NCI-H2029 treated with DMSO at 0.1 percent for 48 hours (cell line): ENCODE measurements at places on chromosomes 13 and 19.
A peak's percentile ranks its signal among the peaks of the same experiment; 100 is the strongest.

GRCh38 chr13:33453936-33454335 is 168.4 kb upstream of the STARD13 start:
- no peak for DNase-seq

- no peak for DNase-seq
These were observed 12.4 kb downstream of the MYH14 start for GRCh38 chr19:50215820-50216219.

DNA sequence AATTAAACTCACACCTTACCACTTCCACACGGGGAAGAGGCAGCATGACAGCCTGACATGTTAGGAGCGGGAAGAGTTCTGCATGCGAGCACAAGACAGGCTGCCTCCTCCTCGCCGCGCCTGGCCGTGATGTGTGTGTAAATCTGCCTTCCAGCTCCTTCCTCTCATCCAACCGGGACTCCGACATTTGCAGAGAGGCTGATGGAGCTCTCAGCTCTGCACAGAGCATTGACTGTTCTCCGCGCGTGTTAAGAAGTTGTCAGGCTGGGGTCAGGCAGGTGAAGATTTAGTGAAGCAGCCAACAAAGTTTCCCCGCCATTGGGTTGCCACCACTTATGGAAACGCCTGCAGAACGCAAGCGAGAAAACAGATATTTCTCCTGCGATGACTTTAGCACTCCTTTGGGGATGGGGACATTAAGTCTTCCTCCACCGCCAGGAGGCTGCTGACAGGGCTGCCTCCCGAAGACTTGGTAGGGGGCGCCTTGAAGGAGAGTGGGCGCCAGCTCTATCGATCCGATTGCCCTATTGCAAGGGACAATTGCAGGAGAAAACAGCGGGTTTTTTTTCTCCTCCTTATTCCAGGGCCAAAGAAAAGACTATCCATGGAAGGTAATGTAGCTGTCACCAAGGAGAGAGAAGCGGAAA is 213.9 kb upstream of the TSHZ3 start:
- DNase-seq: no peak

DNA sequence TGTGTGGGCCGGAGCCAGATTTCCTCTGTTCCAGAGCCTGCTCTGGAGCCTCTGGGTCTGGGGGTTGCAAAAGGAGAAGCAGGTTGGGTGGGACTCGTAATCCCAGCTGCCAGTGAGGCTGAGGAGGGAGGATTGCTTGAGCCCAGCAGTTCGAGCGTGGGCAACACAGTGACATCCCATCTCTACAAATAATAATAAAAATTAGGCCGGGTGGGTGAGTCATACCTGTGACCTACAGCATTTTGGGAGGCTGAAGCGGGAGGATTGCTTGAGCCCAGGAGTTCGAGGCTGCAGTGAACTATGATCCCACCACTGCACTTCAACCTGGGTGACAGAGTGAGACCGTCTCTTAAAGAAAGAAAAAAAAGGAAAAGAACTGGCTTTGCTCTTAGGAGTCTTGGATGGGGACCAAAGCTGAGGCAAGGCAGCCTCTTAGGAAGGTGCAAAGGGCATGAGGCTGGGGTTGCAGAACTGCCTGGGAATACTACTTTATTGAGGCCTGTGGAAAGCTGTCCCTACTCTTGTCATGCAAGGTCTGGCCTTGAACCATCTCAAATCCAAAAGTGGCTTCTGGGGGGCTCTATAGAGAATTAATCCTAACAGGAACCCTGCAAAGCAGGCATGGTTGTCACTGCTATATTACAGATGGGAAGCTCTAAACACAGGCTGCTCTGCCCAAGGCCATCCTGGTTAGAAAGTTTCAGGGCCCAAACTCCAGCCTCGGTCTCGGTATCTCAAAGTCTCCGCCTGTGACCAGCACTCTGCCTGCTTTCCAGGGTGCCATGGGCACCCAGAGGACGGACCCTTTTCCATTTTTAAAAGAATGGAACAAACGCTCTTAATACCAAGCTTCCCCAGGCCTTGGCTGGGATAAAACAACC is 880 bp upstream of the C19orf12 start:
- peak; percentile 16 for DNase-seq

- DNase-seq: no peak
These were observed 10.4 kb downstream of the S1PR2 start for GRCh38 chr19:10220695-10221094.

GRCh38 chr19:50414864-50415660 is 3.7 kb upstream of the SPIB start:
- no peak for DNase-seq

DNA sequence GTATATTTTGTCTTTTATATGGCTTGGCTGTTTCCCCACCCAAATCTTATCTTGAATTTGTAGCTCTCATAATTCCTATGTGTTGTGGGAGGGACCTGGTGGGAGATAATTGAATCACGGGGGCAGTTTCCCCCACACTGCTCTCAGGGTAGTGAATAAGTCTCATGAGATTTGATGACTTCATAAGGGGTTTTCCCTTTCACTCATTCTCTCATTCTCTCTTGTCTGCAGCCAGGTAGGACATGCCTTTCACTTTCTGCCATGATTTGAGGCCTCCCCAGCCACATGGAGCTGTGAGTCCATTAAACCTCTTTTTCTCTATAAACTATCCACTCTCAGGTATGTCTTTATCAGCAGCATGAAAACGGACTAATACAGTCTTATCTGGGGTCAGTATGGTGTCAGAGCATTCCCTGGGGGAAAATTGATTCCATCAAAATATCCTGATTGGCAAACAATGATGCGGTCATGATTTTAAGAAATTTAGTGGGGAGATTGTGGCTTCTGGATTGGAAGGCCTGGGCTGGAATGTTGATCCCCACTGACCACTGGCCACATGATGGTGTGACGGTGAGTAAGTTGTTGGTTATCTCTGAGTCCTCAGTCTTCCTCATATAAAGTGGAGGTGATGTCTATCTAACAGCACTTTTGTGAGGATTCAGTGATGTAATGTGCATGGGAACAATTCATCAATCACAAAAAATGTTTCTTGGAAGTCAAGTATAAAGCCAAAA is 27.5 kb upstream of the ANKRD10 start:
- DNase-seq: no peak

GRCh38 chr13:73943137-73943964 is 190.9 kb downstream of the KLF12 start:
- no peak for DNase-seq

- no peak for DNase-seq
These were observed 11.8 kb upstream of the RCBTB1 start for GRCh38 chr13:49597043-49597641.

DNA sequence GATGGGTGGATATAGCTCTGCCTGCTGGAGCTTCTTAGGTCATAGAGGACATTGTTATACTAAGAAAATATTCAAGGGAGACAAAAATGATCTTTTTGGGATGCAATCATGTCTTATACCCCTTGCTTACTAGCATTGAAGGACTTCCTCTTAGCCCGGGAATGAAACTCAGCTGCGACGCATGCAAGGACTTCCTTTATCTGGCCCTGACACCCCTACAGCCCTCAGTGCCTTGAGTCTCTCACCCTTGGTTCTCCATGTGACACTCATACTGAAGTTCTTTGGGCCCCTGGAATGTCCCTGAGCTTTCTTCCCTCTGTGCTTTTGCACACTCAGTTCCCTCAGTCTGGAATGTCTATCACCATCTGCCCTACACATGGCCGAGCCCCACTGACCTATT is 72.5 kb upstream of the MTIF3 start:
- no peak for DNase-seq

GRCh38 chr19:21693399-21693798 is 74.0 kb downstream of the ZNF100 start:
- no peak for DNase-seq
